Adrenal gland (tissue), 19 donors: ENCODE measurements at places on chromosomes 1 and 21. TPM values are rescaled to one million over a fixed set of nuclear protein-coding genes. Genes with fewer than 3 reads are reported as not detected.

The NGF gene
- polyA plus RNA-seq = 1.5 TPM

DNA sequence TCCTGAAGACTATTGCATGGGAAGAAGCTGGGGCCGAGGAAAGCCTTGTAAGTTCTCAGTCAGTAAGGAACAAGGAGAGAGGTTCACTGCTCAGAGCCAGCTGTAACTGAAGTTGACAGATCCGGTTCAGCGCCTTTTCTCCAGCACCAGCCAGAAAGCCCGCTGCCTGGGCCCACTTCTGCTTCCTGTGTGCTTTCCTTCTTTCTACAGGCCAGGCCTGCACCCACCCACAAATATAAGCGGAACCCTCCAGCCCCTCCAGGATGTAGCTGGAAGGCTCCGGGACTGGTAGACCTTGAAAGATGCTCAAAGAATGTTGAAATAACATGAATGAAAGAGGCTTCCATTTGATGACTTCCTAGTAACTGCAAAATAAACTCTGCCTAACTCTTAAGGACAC, 38.8 kb downstream of the PARP1 start:
- no peak for DNase-seq
- H3K4me1 ChIP-seq = no peaks in the 10 kb centered on the region
- H3K27ac ChIP-seq = no peak overlapping the region
- H3K27me3 ChIP-seq = no peaks in the 10 kb centered on the region
- H3K36me3 ChIP-seq = no peaks in the 10 kb centered on the region
- no peak overlapping the region for H3K4me3 ChIP-seq

GRCh38 chr1:224617410-224618355, 1.6 kb downstream of the CNIH3 start:
- DNase-seq = no peak
- peaks cover 25% of the 10 kb centered on the region for H3K27me3 ChIP-seq
- no peaks in the 10 kb centered on the region for H3K36me3 ChIP-seq

GRCh38 chr1:98084188-98084587, 163.4 kb upstream of the DPYD start:
- no peaks in the 10 kb centered on the region for H3K4me1 ChIP-seq
- H3K4me3 ChIP-seq = no peak overlapping the region
- no peaks in the 10 kb centered on the region for H3K36me3 ChIP-seq
- no peak for DNase-seq
- H3K27ac ChIP-seq = no peak overlapping the region

- peaks cover 28% of the 10 kb centered on the region for H3K4me1 ChIP-seq
- no peaks in the 10 kb centered on the region for H3K27me3 ChIP-seq
- peak; percentile 98 for DNase-seq
Observed at GRCh38 chr1:206634365-206635079, 814 bp upstream of the DYRK3 start.

- H3K27ac ChIP-seq = peak overlapping the region; percentile 82
- peaks cover 18% of the 10 kb centered on the region for H3K4me1 ChIP-seq
- no peaks in the 10 kb centered on the region for H3K36me3 ChIP-seq
- H3K4me3 ChIP-seq = no peak overlapping the region
Observed at GRCh38 chr1:95002540-95003432, 70.0 kb downstream of the ALG14 start.

- H3K27me3 ChIP-seq = no peaks in the 10 kb centered on the region
- no peak overlapping the region for H3K27ac ChIP-seq
- H3K4me1 ChIP-seq = no peaks in the 10 kb centered on the region
- H3K36me3 ChIP-seq = no peaks in the 10 kb centered on the region
Observed at GRCh38 chr1:178918955-178919354, 48.1 kb upstream of the ANGPTL1 start.

- H3K27me3 ChIP-seq = no peaks in the 10 kb centered on the region
- no peak overlapping the region for H3K27ac ChIP-seq
- no peaks in the 10 kb centered on the region for H3K4me1 ChIP-seq
- no peaks in the 10 kb centered on the region for H3K36me3 ChIP-seq
- H3K4me3 ChIP-seq = no peak overlapping the region
- no peak for DNase-seq
Observed at GRCh38 chr1:61925591-61926298, 183.5 kb downstream of the PATJ start.

The SPRR4 gene
- not detected for polyA plus RNA-seq

DNA sequence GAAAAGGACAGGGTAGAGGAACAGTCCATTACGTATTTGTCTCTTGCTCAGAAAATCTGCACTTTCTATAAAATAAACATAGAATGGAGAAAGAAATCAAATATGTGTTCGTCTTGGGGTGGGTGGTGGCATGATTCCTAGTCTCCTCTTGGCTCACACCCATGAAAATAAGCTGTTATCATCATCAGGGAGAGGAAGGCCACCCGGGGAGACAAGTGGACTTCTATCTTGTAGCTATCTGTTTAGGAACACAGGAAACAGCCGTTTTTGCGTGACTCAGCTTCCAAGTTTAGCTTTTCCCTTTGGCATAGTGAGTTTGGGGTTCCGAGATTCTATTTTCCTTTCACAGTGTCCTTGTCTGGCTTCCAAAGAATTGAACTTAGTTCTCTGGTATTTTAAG, 622.3 kb downstream of the PTPRU start:
- H3K4me3 ChIP-seq = no peak overlapping the region
- no peaks in the 10 kb centered on the region for H3K27me3 ChIP-seq
- no peak overlapping the region for H3K27ac ChIP-seq
- H3K4me1 ChIP-seq = no peaks in the 10 kb centered on the region
- no peak for DNase-seq

The ST6GALNAC3 gene
- 1.4 TPM for polyA plus RNA-seq

GRCh38 chr1:198151688-198152087, 5.1 kb upstream of the NEK7 start:
- H3K36me3 ChIP-seq = no peaks in the 10 kb centered on the region
- no peak for DNase-seq
- no peak overlapping the region for H3K27ac ChIP-seq
- H3K4me3 ChIP-seq = no peak overlapping the region
- no peaks in the 10 kb centered on the region for H3K27me3 ChIP-seq

GRCh38 chr1:190000365-190000872, 477.2 kb downstream of the BRINP3 start:
- H3K27ac ChIP-seq = no peak overlapping the region
- no peaks in the 10 kb centered on the region for H3K4me1 ChIP-seq
- no peaks in the 10 kb centered on the region for H3K36me3 ChIP-seq
- H3K4me3 ChIP-seq = no peak overlapping the region

GRCh38 chr1:79667848-79668696, 661.5 kb upstream of the ADGRL4 start:
- no peaks in the 10 kb centered on the region for H3K27me3 ChIP-seq
- H3K4me3 ChIP-seq = no peak overlapping the region
- no peaks in the 10 kb centered on the region for H3K36me3 ChIP-seq
- H3K27ac ChIP-seq = no peak overlapping the region

The VSIG8 gene
- not detected for polyA plus RNA-seq

DNA sequence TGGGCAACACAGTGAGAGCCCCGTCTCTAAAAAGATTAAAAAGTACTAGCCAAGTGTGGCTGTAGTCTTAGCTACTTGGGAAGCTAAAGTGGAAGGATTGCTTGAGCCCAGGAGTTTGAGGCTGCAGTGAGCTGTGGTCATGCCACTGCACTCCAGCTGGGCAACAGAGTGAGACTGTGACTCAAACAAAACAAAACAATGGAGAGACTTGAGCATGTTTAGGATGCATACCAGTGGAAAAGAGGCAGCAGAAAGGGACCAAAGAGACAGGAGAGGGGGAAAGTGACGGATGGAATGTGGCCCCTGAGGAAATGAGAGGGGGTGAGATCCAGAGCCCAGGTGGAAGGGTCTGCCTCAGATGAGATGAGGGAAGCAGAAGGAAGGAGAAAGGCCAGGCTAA, 358.9 kb downstream of the RPS6KC1 start:
- no peak overlapping the region for H3K4me3 ChIP-seq
- H3K27me3 ChIP-seq = no peaks in the 10 kb centered on the region
- H3K27ac ChIP-seq = no peak overlapping the region
- H3K36me3 ChIP-seq = no peaks in the 10 kb centered on the region
- no peak for DNase-seq

GRCh38 chr21:43918385-43918947, 53.4 kb downstream of the AGPAT3 start:
- no peak overlapping the region for H3K4me3 ChIP-seq
- DNase-seq = no peak
- no peaks in the 10 kb centered on the region for H3K27me3 ChIP-seq
- no peak overlapping the region for H3K27ac ChIP-seq
- no peaks in the 10 kb centered on the region for H3K4me1 ChIP-seq

- H3K4me1 ChIP-seq = no peaks in the 10 kb centered on the region
- H3K36me3 ChIP-seq = no peaks in the 10 kb centered on the region
- no peaks in the 10 kb centered on the region for H3K27me3 ChIP-seq
- H3K4me3 ChIP-seq = no peak overlapping the region
- no peak for DNase-seq
- no peak overlapping the region for H3K27ac ChIP-seq
Observed at GRCh38 chr1:116488071-116488470, 82.8 kb downstream of the CD58 start.

GRCh38 chr1:150720703-150721102, at the start of gene HORMAD1:
HORMAD1 (minus strand) TSS chr1:150720895; CDS start chr1:150719505, 1,390 bp downstream.
- DNase-seq = no peak
- no peaks in the 10 kb centered on the region for H3K27me3 ChIP-seq
- no peak within 1 kb of the TSS for H3K27ac ChIP-seq
- H3K4me1 ChIP-seq = no peaks in the 10 kb centered on the region
- no peaks in the 10 kb centered on the region for H3K36me3 ChIP-seq

GRCh38 chr21:21199342-21200102, 201.3 kb downstream of the NCAM2 start:
- DNase-seq = no peak
- H3K36me3 ChIP-seq = no peaks in the 10 kb centered on the region
- no peak overlapping the region for H3K4me3 ChIP-seq
- H3K4me1 ChIP-seq = peaks cover 38% of the 10 kb centered on the region
- peak overlapping the region; percentile 83 for H3K27ac ChIP-seq
- no peaks in the 10 kb centered on the region for H3K27me3 ChIP-seq

The CFHR1 gene
- 1.0 TPM for polyA plus RNA-seq

DNA sequence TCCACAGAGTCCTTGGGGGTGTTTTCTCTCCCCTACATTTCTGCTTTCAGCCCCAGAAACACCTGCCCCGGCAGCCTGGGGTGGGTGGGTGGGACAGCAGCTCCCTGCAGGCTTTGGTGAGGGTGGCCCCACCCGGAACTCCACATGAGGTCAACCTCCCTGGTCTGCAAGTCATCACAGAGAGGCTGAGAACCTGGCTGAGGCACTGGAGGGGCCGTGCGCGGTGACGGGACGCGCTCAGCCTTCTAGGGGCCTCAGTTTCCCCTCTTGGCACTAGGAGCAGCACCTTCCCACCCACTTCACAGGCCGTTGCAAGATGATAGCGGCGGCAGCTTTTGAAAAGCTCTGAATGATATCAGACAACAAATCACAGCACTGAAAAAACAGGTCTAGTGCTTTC, 37.7 kb upstream of the NID1 start:
- no peaks in the 10 kb centered on the region for H3K4me1 ChIP-seq
- H3K27ac ChIP-seq = no peak overlapping the region
- no peak overlapping the region for H3K4me3 ChIP-seq
- no peak for DNase-seq
- peaks cover 3% of the 10 kb centered on the region for H3K27me3 ChIP-seq
- H3K36me3 ChIP-seq = no peaks in the 10 kb centered on the region

The BGLAP gene
- polyA plus RNA-seq = 8.2 TPM

DNA sequence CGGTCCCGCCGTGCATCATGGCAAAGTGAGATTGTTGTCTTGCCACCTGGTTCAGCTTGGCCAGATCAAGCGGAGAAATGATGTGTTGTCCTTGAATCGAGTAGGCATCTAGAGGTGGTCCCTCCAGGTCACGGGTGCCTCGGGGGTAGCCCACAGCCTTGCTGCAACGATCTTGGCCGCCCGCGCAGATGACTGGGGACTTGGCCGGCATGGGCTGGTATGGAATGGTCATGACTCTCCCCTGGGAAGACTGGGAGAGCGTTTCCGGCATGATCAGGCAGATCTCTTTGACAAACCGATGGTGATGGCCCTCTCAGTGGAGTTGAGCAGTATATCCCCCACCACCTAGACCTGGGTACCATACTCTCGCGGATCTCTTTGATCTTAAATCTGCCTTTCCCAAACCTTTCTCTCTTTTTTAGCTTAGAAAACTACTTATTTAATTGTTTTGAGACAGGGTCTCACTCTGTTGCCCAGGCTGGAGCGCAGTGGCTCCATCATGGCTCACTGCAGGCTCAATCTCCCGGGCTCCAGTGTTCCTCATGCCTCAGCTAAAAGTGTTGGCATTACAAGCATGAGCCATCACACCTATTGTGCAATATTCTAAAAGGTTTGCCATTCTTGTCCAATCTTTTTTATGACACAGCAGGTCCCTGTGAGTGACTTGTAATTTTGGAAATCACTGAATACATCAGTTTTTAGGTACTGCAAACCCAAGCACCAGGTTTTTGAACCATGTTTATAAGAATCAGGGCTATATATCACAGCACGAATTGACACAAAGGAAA, 9.4 kb upstream of the ELAPOR1 start:
- DNase-seq = no peak
- H3K27me3 ChIP-seq = no peaks in the 10 kb centered on the region
- no peaks in the 10 kb centered on the region for H3K36me3 ChIP-seq
- H3K27ac ChIP-seq = no peak overlapping the region
- H3K4me3 ChIP-seq = no peak overlapping the region

GRCh38 chr1:20409971-20410370, 76.0 kb downstream of the CAMK2N1 start:
- DNase-seq = no peak
- no peaks in the 10 kb centered on the region for H3K4me1 ChIP-seq
- no peak overlapping the region for H3K27ac ChIP-seq
- no peaks in the 10 kb centered on the region for H3K27me3 ChIP-seq
- H3K4me3 ChIP-seq = no peak overlapping the region

DNA sequence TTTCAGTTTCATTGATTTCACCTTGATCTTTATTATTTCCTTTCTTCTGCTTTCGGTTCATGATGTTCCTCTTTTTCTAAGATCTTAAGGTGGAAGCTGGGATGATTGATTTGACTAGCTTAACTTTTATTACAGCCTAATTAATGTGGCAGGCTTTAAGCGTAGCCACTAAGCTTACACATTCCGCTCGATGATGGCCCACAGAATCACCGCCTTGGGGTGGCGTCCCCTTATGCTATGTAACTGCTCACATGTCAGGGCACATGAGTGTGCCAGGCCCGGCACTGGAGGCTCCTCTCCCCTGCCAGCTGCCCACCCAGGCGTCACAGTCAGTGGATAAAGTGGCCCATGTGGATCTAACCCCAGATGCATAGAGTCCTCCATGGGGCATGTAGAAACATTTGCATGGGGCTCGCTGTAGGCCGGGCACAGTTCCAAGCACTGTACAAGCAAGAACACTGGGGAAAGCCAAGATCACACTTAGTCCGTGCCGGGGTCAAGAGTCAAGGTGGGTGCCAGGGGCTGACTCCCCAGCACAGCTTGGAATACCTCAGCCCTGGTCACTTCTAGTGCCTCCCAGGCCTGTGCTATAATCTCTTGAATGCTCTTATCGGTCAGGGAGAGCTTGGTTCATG, 41.7 kb downstream of the PKNOX1 start:
- no peak overlapping the region for H3K4me3 ChIP-seq
- no peaks in the 10 kb centered on the region for H3K27me3 ChIP-seq
- no peak for DNase-seq
- H3K27ac ChIP-seq = no peak overlapping the region
- H3K36me3 ChIP-seq = peaks cover 55% of the 10 kb centered on the region
- H3K4me1 ChIP-seq = no peaks in the 10 kb centered on the region
